ENCODE measurements at places on chromosomes 5 and 9.
A peak's percentile ranks its signal among the peaks of the same experiment; 100 is the strongest.

DNA sequence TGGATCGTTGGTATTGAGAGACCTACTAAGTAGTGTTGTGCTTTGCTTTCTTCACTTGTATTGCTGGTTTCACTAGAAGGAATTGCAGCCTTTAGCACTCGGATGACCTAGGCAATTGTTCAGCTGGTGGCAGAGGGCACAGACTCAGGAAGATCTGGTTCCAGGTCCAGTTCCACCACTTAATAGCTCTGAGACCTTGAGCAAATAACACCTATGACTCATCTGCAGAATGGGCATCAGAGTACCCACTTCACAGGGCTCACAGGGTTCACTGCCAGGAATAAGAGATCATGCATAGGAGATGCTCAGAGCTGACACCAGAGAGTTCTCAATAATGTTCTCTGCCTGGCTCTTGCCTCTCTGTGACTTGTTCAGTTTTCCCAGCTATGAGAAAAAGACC is 133.6 kb downstream of the SIL1 start:
- peak; percentile 97 for ATAC-seq

GRCh38 chr9:89592963-89593726 is 11.7 kb upstream of the GADD45G start:
- no peak for ATAC-seq

GRCh38 chr5:3913279-3913678 is 317.6 kb downstream of the IRX1 start:
- no peak for ATAC-seq

GRCh38 chr5:38166832-38167231 is 91.5 kb upstream of the EGFLAM start:
- no peak for ATAC-seq

DNA sequence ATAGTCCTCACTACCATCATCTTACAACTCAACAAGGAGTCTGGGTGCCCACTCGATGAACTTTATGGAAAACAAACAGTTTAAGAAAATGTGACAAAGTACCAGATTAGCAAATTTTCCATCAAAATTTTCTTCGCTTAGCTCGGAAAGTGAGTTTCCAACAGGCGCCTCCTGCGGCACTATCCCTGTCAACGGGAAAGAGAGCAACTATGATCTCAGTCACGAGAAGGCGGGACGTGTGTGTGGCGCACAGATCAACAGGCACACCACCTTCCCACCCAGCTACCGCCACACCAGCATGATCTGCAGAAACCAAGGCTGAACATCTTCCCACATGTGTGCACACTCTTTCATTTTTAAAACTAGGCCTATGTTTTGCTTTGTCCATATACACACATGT is 13.7 kb upstream of the INPP5E start:
- ATAC-seq = no peak

DNA sequence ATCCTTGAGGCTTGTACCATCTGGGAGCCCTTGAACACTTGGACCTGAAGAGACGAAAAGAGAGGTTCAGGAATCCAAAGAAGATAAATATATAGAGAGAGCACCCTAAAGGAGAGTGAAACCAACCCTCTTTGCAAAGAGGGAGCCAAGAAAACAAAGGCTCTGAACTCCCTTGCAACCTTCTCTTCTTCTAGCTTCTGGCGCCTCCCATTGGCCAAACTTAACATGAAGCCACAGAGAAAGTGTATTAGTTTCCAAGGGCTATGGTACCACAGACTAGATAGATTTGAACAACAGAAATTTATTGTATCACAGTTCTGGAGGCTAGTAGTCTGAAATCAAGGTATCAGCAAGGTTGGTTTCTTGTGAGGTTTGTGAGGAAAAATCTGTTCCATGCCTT is 175.1 kb downstream of the HCN1 start:
- ATAC-seq = peak; percentile 51

- ATAC-seq = no peak
Observed at GRCh38 chr5:65413822-65414221, 67.9 kb downstream of the ADAMTS6 start.

DNA sequence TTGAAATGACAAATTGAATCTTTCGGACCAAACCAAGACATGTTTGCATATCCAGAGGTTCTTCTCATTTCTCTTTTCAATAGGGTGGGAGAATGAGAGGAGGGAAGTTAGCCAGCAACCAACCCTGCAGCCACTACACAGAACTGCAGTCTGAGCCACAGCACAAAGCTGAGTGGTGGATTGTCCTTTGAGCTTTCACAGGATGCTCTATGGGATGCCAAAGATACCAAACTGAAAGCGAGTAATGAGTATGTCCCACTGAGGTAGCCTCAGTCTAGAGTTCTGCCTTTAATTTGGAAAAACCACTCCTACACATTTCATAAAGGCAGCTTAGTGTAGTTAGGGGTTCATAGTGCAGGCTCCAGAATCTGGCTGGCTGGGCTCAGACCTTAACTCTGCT is 114.9 kb downstream of the MARCHF3 start:
- no peak for ATAC-seq

DNA sequence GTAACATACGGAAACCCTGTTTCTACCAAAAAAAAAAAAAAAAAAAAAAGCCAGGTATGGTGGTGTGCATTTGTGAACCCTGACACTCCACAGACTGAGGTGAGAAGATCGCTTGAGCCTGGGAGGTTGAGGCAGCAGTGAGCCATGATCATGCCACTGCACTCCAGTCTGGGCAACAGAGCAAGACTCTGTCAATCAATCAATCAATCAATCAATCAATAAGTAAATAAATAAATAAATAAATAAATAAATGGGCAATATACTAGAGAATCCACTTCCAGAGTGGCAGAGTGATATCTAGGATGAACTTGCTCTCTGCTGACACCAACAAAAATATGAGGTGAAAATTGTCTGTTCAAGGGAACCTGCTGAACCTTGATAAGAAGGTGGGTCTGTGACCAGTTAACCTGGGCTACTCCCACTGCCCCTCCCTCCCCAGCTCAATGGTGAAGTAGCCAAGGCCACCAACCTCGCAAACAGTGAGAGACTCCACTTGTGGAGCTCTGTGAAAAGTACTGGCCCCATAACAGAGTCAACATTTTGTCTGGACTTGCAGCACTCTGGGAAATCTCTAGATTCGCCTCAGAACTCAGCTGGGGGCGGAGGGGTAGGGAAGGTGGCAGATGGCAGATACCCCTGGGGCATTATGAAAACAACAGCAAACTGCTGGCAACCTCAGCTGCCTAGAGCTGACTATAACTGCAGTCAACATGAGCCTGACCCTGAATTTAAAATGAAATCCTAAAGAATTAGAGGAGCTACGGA is 163.7 kb downstream of the ROR2 start:
- ATAC-seq = no peak

DNA sequence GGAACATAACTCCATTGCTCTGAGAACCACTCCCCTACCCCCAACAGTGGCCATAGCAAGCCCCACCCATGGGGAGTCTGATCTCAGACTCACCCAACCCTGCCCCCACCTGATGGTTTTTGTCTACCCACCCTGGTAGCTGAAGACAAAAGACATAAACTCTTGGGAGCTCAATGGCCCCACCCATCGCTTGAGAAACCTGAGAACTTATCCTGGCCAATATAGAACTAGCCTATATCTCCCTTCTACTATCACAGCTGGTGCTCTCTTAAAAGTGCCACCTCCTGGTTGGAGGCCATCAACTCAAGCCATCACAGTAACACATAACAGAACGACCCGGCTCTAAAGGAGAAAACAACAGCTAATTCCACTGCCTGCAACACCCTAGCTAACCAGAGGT is 47.9 kb upstream of the SNAPC3 start:
- ATAC-seq = no peak
